ENCODE measurements at places on chromosomes 6 and 20.

DNA sequence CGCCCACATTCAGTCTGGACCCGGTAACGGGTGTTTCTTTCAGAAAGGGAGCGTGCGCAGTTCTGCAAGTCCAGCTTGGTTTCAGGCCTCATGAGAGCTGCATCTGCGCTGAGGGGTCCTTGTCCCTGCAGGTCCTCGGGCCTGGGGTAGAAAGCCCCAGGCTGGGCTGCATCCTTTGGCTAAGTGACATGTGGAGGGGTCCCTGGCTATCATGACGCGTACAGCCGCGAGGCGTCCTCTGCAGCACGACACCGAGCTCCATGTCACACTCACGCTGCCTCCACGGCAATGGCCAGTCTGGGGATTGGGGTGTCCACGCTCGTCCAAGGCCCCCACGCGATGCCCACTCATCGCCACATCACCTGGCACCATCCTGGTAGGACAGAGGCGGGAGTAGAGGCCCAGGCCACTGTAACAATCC is 1.7 kb upstream of the KIF25 start:
- DNase-seq = no peak

- DNase-seq = peak; percentile 47
Observed at GRCh38 chr6:34028691-34029360, 117.1 kb downstream of the GRM4 start.

- no peak for DNase-seq
Observed at GRCh38 chr6:101286146-101286545, 107.4 kb upstream of the GRIK2 start.

DNA sequence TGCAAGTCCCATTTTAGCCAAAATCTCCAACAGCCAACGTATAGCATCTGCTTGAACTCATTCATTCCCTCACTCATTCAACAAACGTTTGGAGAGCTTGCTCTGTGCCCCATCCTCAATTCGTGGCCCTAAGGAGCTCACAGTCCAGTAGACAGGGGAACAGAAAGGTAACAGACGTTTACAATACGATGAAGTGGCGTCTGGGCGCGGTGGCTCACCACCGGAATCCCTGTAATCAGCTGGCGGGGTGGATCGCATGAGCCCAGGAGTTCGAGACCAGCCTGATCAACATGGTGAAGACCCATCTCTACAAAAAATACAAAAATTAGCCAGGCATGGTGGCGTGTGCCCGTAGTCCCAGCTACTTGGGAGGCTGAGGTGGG is 790 bp upstream of the E2F1 start:
- no peak for DNase-seq

- no peak for DNase-seq
Observed at GRCh38 chr20:62603021-62603906, 39.0 kb upstream of the SLCO4A1 start.

- no peak for DNase-seq
Observed at GRCh38 chr6:149211046-149211571, 106.4 kb upstream of the TAB2 start.

GRCh38 chr6:157552820-157553485 is 172.0 kb downstream of the ZDHHC14 start:
- DNase-seq = no peak

DNA sequence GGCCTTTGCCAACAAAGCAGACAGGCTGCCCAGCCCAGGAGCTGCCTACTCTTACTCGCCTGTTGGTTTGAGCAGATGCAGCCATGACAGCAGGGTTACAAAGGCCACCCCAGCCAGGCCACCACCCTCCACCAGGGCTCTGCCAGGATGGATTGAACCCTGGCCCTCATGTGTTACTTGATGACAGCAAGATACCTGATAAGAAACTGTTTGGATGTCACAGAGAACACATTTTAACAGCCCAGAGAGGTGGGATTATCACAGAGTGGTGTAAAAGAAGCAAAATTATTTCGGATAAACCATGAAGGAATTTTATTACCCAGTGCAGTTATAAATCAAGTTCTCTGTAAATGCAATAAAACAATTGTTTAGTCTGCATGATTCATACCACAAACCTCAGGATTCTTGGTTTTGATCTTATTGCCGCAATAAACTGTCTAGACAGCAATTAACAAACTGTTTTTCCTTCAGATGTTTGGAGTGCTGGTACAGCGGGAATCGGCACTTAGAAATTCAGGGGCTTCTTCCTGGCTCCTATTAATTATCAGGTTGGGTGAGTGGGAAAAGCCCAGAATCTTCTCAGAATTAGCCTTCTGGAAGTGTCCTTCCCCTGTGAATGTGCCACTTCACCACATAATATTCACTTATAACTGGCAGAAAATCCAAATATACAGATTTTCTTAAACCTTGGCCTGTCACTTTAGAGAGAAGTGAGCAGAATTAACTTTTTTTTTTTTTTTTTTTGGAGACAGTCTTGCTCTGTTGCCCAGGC is 58.0 kb upstream of the SALL4 start:
- no peak for DNase-seq

- no peak for DNase-seq
Observed at GRCh38 chr6:23200946-23201345, 631.6 kb downstream of the HDGFL1 start.

DNA sequence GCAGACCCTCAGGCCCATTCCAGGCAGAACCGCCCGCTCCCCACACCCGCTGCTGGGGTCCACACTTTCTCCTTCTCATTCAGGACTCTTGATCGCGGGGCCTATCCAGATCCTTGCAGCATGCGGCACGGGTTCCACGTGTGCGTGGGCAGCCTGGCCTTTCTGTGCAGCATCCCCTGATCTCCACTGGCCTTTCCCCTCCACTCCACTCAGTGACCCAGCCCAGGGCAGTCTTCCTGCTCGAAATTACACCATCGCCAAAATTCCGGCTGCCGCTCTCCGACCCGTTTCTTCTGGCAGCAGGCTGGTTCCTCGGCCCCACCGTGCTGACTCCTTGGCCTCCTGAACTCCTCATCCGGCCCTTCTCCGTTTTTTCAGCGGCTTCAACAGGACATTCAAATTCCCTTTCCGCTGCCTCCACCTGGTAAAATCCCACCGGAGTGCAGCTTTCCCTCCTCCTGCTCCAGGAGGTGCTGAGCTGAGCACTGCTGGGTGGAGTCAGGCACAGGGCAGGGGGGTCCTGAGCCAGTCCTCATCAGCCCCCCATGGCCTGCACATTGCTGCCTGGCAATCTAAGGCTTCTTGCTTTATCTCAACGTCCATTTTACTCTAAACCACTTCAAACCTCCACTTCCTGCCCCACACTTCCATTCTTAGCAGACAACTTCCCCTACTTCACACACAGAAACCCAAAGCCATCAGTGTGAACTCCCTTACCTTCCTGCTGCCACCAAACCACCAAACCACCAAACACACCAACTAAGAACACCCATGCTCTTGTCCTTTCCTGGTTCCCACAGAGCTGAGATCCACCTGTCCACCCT is 9.0 kb downstream of the SFT2D1 start:
- no peak for DNase-seq

DNA sequence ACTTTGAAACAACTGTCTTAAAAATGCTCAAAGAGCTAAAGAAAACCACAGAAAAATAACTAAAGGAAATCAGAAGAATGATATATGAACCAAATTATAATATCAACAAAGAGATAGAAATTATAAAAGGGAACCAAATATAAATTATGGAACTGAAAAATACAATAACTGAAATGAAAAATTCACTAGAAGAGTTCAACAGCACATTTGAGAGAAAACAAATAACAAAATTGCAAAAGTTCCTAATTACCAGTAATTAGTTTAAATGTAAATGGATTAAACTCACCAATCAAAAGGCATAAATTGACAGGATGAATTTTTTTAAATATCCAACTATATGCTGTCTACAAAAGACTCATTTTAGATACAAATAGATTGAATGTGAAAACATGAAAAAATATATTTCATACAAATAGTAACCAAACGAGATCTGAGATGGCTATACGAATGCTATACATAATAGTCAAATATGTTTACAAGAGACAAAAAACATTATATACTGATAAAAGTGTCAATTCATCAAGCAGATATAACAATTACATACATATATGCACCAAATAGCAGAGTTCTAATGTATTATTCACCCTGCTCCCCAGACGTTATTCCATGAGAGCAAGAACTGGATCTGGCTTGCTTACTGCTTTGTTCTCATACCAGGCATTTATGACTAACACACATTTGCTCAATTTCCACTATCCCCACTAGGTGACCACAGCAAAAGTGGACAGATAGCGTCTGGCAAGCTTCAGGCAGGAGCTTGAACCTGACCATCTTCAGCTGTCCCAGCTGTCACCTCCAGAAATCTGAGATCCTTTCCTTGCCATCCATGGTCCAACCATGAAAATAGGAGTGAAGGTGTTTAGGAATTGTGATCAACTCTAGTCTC is 72.4 kb upstream of the SIRPA start:
- no peak for DNase-seq

DNA sequence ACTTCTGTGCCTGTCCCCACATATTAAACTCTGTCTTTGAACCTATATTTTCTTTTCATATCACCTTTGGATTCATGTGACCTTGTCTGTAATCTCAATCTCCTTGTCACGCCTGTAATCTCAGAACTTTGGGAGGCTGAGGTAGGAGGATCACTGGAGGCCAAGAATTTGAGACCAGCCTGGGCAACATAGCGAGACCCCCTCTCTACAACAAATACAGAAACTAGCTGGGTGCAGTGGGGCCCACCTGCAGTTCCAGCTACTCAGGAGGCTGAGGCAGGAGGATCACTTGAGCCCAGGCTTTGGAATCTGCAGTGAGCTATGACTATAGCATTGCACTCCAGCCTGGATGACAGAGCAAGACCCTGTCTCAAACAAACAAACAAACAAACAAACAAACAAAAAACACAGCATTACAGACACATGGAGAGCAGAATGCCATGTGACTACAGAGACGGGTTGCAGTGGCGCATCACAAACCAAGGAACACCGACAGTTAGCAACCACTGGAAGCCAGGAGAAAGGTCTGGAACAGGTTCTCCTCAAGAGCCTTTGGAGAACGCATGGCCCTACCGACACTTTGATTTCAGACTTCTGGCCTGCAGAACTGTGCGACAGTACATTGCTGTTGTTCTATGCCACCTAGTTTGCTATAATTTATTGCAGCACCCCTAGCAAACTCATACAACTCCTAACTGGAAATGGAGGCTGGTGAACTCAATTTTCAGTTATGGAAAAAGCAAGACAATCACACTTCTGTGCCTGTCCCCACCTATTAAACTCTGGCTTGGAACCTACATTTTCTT is 14.6 kb upstream of the TIAM2 start:
- DNase-seq = no peak

GRCh38 chr6:101765281-101765680 is 371.8 kb downstream of the GRIK2 start:
- DNase-seq = no peak

DNA sequence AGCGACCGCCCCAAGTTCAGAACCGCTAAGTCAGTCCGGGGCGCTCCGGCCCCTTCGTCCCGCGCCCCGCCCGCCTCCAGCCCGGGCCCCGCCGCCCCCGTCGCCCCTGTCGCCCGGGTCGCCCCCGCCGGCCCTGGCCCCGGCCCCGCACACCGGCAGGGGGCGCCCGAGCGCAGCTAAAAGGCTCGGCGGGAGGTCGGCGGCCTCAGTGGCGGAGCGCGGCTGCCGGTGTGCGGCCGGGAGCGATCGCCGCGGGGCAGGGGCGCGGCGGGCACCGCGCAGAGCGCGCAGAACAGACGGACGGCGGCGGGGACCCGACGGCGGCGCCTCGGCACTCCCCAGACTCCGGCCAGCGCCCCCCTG is at the start of gene FNDC1:
Gene FNDC1 (plus strand): TSS at position 208 of the 363 bp plus-strand sequence. CDS start 197 bp downstream, outside the sequence.
- DNase-seq = no peak

GRCh38 chr6:97195117-97195516 is 87.9 kb downstream of the MMS22L start:
- DNase-seq = peak; percentile 9

- DNase-seq = no peak
Observed at GRCh38 chr20:53527196-53527595, 66.4 kb downstream of the ZNF217 start.

DNA sequence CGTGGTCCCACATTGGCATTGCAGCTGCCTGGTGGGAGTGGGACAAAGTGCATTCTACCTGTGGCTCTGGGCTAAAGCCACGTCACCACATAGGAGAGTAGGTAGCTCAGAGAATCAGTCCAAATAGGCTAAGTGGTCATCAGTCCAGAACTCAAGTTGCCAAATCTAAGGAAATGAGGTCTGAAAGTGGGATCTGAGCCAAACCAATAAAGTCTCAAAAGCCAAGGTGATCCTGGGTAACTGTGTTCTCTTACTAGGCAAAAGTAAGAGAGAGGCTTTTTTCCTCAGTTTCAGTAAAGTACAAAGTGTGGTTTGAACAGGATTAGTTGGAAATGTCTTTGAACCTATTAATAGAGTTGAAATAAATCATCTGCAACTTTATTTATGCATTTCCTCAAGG is 68.6 kb upstream of the CNKSR3 start:
- no peak for DNase-seq

DNA sequence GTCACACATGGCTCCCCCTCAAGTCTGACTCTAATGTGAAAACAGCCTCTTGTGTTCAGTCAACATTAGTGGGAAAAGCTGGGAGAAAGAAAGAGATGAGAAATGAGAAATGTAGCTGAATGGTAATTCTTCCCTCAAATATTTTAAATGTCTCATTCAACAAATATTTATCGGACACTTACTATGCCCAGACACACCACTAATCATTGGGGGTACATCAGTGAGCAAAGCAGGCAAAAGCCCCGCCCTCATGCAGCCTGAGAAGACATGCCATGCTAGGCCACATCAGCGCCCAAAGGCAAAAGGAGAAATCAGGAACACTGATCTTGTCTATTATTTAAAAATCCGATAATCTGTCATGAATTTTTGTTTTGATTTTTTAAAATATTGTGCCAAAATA is 89.9 kb upstream of the ASF1A start:
- no peak for DNase-seq

- DNase-seq = no peak
Observed at GRCh38 chr6:487956-488355, 96.4 kb downstream of the IRF4 start.

DNA sequence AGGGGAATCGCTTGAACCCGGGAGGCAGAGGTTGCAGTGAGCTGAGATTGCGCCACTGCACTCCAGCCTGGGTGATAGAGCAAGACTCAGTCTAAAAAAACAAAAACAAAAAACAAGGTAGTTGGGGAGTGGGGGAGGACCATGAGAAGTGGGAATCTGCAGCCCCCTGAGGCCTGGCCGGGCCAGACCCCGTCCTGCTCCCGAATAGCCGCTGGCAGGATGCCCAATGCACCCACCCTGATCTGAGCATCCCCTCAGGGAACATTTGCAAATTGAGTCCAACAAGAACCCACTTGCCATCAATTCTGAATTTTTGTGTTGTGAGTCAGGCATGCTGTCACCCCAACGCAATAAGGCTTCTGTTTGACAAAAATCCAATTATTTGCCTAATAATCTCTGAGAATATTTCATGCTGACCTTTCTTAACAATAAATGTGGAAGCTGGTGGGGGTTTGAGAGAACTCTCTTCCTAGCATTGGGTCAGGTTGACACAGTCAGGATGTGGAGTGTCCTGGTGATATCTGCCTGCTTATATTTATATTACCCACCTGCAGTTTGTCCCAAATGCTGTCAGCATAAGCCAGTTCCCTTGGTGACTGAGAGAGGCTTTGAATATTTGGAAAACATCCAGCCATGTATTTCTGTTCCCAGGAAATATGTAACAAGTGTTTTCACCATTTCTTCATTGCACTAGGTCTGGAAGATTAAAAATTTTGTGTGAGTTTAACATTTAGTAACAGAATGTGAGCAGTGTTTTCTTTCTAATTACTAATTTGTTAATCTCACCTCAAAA is 28.4 kb upstream of the FRMD1 start:
- no peak for DNase-seq

GRCh38 chr6:91482498-91482897 is 895.6 kb upstream of the MAP3K7 start:
- DNase-seq = no peak
